EH (cell line): ENCODE measurements at places on chromosomes 16 and 17.

DNA sequence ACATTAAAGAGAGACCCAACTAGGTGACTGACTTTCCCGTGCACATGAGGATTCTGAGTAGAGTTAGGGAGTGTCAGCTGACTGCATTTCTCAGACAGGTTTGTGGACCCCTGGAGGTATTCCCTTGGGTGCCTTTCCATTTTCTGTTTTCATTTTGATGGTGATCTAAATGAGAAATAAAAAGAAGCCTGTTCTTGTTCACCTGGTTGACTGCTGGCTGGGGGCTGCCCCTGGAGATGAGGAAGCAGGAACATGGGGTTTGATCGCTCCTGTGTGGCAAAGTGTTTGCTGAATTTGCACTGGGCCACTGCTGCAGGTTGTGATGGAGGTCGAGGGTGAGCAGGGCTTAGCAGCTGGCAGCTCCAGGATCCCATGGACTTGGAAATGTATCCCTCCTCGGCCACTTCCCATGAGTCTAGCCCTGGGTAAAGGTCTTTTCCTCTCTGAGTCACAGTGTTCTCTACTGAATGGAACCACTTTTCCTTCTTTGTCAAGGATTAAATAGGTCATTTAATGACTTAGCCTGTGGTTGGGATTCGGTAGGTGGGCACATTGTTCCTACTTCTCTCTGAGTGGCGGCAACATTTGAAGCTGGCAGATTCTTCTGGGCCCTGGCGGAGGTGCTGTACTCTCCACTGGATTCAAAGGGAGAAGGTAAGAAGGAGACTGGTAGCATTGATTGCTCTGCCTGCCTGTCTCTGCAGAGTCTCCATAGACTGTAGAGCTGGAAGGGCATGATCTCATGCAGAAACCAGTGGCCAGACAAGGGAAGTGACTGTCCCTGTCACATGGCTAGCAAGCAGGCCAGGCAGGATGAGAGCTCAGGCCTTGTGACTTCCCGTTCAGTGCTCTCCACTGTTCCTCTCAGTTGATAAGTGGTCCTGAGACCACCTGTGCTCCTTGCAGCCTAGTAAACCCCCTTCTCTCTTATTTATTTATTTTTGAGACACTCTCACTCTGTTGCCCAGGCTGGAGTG is 17.9 kb downstream of the SNX29 start:
- peak; percentile 40 for DNase-seq

DNA sequence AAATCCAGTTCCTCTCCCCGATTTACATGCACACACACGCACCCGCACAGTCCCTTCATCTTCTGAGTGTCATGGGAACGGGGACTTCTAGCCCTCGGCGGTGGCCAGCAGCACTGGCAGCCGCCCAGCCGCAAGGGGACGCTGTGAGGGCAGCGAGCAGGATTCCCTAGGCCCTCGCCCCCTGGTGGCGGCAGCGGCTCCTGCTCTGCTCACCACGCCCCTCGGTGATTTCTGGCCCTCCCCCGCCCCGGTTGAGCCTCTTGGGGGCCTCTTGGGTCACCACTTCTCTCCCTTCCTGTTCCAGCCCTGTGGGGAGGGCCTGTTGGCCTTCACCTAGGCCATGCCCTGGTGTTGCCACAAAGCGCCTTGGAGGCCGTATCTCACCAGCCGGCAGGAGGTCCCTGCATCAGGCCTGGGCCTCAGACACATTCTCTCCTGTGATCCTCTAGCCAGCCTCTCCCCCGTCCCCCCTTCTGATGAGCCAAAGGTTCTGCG is 75.2 kb upstream of the KSR1 start:
- DNase-seq, result peak; percentile 36

- DNase-seq, result peak; percentile 85
These were observed 19.1 kb downstream of the GSPT1 start for GRCh38 chr16:11896486-11897176.

DNA sequence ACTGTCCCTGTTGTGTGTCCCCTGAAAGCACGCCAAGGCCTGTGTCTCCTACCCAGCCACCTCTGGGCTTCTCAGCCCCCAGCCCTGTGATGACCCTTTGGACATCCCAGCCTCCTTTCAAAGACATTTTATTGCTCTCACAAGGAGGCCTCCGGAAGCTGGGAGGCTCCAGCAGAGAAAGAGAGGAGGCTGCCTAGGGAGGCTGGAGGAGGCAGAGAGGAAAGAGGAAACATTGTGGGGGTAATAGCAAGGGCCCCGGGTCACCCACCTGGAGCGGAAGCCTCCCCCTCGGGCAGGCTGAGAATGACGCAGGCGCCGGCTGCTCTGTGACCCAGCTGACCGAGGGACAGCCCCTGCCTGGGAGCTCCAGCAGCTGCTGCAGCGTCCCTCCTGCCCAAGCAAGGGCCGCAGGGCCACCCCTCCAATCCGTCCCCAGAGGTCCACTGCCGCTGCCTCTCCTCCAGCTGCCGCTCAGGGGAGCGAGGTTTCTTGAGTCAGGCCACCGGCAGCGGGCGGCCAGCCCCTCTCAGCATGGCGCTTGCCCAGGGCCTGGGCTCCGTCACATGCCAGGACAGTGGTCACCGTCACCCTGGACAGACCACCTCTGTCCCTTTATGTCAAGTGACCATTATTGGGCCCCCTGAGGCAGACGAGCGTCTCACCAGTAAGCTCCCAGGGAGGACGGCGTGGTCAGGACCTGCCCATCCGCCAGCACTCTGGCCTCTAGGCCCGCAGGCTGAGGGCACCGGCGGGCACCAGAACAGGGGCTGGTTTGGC is 29.3 kb downstream of the ACTG1 start:
- DNase-seq, result no peak

DNA sequence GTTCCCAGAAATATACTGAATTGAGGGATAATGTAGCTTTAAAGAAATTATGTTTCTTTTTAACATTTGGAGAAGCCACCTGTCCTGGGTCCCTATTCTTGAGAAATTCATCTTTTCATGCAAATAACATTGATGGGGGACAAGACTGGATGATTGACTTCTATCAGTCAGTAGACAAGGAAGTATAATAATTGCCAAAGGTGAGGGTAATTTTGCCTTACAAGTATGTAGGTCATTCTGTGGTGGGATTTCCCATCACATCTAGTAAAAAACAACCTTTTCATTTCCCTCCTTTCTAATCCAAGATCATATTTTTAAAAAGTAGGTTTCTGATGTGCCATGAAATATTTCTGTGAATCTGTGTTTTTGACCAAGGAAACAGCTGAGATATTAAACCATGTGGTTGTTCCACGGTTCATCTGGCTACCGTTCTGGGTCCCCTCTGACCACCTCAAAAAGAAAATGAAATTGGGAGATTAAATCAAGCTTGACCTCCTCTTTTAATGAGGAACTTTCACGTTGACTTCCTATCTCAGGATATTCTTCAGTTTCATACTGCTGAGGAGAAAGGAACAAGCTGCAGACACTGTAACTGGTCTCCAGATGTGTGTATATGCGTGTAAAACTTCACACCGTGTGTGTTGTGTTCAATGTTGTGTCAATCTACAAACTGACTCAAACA is 138.6 kb downstream of the MAP2K6 start:
- no peak for DNase-seq

- no peak for DNase-seq
These were observed 140.4 kb downstream of the ENGASE start for GRCh38 chr17:79214940-79215604.

DNA sequence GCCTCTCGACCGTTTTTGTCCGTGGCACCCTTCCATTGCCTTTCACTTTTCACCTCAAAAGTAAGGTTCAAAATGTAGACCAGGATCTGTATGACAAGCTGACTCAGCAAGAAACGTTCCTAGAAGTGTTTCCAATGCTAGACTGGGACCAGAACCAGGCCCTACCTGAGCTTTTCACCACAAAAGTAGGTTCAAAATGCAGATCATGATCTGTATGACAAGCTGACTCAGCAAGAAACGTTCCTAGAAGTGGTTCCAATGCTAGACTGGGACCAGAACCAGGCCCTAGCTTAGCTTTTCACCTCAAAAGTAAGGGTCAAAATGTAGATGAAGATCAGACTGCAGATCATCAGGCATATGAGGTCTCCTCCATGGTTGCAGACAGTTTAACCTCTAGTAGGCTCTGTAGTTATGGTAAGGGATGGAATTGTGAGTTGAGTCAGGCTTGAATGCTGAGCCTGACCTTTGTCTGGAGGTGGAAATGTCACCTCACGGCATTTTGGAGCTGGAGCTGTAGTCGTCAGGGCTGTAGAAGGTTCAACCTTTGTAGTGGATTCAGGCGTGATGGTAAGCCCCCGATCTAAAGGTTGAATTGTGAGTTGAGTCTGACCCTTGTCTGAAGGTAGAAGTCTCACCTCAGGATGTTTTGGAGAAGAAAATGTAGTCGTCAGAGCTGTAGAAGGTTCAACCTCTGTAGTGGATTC is 50.2 kb upstream of the TMEM97 start:
- no peak for DNase-seq
